ENCODE measurements at places on chromosomes 11 and 22.
A peak's percentile ranks its signal among the peaks of the same experiment; 100 is the strongest.

- DNase-seq, result no peak
These were observed 6.4 kb downstream of the CDCA5 start for GRCh38 chr11:65077451-65077850.

- no peak for DNase-seq
These were observed 7.4 kb upstream of the NAP1L4 start for GRCh38 chr11:2999464-2999998.

- peak; percentile 5 for DNase-seq
These were observed 580 bp downstream of the DTX4 start for GRCh38 chr11:59172345-59173079.

DNA sequence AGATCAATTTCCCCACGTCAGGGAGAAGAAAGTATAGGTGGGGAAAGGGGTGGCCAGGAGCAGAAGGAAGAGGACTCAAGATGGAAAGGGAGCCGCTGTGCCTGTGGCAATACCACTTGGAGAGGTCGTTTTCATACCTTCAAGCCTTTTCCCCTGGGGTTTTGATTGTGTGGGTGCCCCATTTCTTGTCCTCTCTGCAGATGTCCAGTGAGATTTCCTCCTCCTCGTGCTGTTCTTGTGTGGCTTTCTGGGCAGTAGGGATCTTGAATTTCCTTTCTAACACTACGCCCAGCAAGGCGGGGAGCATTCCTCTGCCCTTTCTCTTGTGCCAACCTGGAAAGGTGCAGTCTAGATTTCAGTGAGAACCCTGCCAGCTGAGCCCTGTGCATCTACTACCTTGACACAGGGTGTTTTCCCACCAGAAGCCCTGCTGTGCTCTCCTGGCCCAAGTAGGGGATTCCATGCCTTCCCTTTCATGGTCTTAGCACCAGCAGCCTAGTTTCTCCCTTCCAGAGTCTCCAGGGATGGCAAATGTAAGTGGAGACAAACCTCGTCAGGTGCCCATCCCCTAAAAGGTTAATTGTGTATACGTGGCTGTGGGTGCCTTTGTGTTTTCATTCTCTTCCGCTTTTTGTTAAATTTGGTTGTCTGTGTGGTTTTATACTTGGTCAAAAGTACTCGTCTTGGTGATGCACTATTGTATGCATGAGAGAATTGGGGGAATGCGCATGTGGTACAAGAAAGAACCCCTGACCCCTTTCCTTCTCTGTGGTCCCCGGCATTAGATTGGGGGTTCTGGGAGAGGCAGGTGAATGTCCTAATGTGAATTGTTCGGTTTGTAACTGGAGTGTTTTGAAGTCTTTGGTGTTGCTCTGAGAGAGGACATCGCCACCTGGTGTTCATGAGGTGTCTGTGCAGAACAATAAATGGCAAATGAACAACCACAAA is 71.4 kb upstream of the MPEG1 start:
- peak; percentile 11 for DNase-seq

GRCh38 chr22:30327864-30328345 is 1.2 kb upstream of the TBC1D10A start:
- no peak for DNase-seq

- no peak for DNase-seq
These were observed 17.1 kb downstream of the SART1 start for GRCh38 chr11:65978391-65979238.

GRCh38 chr22:49951000-49951677 is 9.4 kb upstream of the PIM3 start:
- no peak for DNase-seq

GRCh38 chr11:95283650-95284049 is 52.6 kb upstream of the SESN3 start:
- DNase-seq, result no peak

DNA sequence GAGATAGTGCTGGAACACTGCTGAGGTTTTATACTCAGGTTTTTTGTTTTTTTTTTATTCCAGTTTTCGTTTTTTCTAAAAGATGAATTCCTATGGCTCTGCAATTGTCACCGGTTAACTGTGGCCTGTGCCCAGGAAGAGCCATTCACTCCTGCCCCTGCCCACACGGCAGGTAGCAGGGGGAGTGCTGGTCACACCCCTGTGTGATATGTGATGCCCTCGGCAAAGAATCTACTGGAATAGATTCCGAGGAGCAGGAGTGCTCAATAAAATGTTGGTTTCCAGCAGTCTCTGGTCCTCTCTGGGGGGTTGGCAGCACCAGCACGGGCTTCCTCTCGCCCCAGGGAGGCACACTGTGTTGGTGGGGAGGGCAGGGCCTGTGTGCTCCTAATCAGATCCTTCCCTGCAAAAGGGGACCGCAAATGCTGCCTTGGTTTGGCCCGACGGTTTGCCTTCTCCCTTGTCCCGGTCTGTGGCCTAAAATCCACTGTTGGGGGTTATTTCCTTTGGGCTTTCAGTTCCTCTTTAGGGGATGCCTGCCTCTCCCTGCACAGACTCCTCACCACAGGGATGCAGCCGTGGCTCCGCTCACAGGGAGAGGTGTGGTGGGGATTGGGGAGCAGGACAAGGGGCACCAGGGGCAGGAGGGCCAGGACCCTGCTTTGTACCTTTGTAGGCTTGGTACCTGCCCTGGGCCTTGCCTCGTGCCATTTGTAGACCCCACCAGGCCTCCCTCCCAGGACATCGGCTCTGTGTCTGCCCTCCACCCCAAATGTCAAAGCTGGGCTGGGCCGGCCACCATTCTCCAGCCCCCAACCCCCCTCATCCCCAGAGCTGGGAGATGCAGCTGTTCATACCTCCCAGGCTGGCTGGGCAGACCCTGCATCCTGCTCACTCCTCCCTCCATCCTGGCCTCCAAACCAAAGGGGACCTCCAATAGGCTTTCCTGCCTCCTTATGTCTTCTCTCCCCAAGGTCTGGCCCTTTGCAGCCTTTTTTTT is 13.5 kb downstream of the MCAT start:
- DNase-seq, result no peak

GRCh38 chr11:34588023-34588422 is 32.9 kb upstream of the EHF start:
- DNase-seq, result no peak

DNA sequence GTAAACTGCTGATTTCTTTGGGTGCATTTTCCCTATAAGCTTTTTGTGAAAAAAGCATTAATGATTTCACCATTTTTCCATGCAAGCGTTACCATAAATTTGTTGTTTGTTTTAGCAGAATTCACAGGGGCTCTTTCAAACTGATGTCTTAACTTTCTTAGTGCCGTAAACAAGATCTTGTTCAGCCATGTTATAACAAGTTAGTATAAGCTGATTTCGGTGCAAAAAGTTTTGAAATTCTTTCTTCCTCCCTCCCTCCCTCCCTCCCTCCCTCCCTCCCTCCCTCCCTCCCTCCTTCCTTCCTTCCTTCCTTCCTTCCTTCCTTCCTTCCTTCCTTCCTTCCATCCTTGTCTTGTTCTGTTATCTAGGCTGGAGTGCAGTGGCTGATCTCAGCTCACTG is 71.7 kb upstream of the CHORDC1 start:
- no peak for DNase-seq

All from activated T-helper 1 cell treated with Interleukin-2 at 50 U/mL for 16 hours (primary cell).